ENCODE measurements at places on chromosomes 1 and 21. TPM values are rescaled to one million over a fixed set of nuclear protein-coding genes. Genes with fewer than 3 reads are reported as not detected.

GRCh38 chr1:31266547-31266946, 26.9 kb upstream of the NKAIN1 start:
- no peak for DNase-seq

DNA sequence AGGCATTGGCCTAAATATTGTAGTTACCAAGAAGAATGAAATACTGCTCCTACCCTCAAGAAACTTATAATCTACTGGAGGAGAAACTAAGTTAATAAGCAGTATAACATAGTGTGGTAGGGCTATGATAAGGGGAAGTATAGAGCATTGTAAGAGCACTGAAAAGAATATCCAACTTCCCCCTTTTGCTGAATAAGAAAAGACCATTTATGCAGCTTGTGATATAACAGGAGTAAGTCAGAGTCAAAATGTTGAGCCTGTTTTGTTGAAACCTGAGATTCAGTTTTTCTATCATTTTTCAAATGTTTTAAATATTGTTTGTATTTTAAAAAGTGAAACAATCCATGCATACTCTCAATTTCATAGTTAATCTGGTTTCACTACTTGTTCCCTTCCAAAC, 48.3 kb upstream of the FCRL4 start:
- DNase-seq: no peak

DNA sequence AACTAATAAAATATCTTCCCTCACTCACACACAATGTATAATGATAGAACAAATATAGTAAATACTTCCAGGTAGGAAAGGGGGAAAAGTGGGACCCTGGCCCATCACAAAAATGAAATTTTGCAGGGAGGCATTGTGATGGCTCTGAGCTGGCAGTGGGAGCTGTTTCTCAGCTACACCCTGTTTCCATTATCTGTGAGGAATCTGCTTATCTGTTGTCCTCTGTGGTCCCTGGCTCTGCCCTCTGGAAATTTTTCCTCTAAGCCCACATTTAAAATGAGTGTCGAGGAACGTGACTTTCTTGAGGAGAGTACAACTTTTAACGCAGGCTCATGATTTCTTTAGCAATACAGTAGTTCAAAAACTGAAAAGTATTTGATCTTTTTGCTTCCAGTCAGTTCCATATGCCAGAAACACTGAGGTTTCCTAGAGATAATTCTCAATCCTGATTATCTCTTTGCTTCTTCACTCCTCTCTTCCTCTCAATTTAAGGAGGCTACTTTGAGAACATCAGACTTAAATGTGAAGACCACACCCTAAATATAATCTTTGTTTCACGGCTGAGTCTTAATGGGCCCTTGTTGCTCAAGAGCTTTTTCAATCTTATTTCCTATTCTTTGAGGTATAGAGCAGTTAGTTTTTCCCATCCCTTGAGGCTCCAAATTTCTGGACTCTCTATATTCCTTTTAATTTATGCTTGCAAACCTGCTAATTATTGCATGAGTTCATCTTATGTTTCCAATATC, 5.0 kb upstream of the EEIG2 start:
- DNase-seq: no peak

GRCh38 chr1:229714306-229714705, 88.3 kb downstream of the URB2 start:
- DNase-seq: no peak

GRCh38 chr1:86356247-86356646, 39.9 kb downstream of the ODF2L start:
- DNase-seq: no peak

- DNase-seq: no peak
These were observed 104.8 kb upstream of the GRIK1 start for GRCh38 chr21:30044447-30045064.

- no peak for DNase-seq
These were observed 121.9 kb upstream of the IPO9 start for GRCh38 chr1:201707027-201707426.

- no peak for DNase-seq
These were observed 2.0 kb downstream of the PRKCZ start for GRCh38 chr1:2052054-2052679.

DNA sequence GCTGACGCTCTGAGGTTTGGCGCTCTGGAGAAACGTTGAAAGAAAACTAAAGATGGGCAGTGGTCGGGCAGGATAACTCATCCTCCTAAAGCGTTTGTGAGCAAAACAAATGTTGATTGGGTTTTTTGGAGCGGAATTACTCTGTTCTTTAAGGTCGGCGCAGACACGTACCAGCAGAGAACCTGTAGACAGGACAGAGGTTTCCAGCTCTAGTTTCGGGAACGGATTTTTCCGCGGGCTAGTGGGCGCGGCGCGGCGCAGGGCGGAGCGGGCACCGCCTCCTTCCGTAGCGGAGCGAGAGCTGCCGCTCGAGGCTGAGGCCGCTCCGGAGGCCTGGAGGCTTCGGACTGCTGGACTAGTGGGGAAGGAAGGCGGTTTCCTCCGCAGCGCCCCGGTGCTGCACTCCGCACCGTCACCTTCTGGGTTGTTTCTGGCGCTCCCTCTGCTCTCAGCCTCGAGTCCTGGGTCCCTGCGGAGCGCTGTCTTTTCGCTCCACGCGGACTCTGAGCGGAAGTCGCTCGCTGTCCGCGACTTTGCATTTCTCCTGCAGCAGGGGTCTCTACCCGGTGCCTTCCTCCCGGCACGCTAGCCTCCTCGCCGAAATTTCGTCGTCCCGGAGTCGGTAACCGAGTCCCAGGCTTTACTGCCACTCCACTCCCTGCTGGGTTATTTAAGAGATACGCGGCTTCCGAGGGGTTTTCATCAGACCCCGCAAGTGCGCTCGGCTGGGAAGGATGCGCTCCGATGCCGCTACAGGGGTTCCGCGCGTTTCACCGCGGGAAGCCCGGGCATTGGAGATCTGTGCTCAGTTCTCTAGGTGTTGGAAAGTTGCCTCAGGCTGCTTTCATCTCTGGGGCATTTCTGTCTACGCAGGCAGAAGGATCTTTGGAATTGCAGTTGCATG, 7.0 kb downstream of the FOXD2 start:
- DNase-seq: no peak

DNA sequence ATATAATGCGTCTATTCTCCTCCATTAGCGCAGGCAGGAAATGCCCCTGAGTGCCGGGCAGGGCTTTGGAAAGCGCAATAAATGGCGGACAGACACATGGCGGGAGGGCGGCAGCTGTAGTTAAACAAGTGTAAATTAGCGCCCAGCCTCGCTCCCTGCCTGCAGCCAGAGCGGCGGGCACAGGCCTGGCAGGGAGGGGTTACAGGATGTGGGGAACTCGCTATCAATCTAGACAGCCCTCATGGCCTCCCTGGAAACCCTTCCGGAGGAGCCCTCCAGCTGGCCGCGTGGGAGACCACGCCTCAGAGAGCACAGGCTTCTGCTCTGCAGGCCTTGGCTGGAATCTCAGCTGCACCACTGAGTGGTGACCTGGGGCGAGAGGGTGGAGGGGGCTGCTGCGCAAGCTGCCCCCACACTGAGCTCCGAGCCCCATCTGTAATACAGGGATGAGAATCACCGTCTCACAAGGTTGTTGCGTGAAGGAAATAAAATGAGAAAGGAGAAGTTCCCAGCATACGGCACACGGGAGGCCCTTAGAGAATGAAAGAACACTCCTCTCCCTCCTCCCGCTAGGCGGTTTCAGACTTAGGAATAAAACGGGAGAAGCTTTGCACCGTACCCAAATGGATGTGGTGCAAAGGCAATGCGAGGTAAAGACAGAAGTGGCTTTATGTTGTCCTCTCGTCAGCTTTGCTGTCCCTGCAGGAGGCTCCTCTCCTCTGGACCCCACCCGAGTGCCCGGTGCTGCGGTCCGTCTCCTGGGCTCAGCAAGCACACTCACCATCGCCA, 167.2 kb upstream of the POU3F1 start:
- no peak for DNase-seq

- no peak for DNase-seq
These were observed 43.2 kb upstream of the ZNF281 start for GRCh38 chr1:200452850-200453552.

GRCh38 chr1:30048905-30049304, 674.5 kb downstream of the MATN1 start:
- DNase-seq: no peak

DNA sequence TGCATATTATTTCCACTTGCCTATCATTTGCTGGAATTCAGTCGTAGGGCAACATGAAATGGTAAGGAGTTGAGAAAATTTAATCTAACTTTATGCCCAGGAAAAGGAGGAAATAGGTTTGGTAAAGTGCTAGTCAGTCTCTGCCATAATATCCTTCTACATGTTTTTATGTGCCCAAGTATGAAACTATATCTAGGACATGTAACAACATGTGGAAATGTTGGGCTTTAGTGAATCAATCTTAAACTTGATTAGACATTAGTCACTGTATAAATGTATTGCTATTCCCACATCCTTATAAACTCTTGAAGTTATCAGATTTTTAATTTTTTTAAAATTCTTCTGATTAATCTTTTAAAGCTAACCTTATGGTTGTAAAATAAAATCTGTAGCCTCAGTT, 204.7 kb upstream of the ZRANB2 start:
- no peak for DNase-seq

DNA sequence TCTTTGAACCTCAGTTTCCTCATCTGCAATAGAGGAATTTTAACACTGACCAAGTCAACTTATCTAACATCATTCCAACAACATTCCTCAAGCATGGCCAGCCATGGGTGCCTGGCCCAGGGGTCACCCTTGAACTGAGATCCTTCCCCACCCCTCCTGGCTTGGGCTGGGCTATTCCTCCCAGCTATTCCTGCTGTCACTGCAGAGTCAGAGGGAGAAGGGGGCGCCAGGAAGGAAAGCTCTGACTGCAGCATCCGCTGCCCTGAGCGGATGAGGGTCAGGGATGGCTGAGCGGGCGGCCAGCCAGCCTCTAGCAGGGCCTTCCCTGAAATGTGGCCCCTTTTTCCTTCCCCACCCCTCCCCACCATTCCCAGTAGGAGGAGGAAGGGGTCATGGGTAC, 3.1 kb downstream of the TINAGL1 start:
- DNase-seq: peak; percentile 40

DNA sequence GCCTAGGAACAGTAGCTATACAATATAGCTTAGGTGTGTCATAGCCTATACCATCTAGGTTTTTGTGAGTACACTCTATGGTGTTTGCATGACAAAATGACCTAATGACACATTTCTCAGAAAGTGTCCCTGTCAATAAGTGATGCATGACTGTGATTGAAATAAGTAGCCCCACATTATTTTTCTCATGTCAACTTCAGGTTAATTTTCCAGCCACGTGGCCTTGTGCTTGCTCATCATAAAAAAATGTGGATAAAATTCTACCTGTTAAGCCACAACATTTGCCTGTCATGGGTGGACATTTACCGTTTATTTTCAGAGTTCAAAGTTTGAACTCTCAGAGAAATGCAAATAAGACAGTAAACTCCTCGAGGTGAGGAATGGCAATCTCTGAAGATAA, 5.5 kb downstream of the DISC1 start:
- no peak for DNase-seq

GRCh38 chr1:197173571-197174507, 27.4 kb upstream of the ASPM start:
- no peak for DNase-seq

DNA sequence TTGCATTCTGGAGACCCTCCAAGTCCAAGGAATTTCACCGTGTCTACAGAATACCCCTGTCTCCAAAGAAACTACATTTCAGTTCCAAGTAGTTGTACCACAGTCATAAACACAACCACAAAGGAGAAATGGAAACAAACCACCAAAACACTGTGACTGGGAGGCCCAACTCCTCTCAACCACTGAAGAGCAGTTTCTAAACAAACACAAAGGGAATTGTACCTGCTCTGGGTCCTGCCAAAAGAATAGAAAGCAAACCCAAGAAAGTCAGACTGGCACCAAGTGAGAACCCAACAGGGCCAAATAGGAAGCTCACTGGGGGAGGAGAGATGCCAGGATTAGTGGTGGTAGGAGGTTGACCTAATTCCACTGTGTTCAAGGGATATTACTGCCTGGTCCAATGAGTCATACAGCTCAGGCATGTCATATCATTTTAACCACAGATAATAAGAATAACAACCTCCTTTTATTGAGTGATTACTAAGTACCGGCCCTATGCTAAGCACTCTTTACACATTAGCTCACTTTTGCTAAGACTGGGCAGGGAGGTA, 123.9 kb upstream of the PPP2R5A start:
- DNase-seq: no peak

GRCh38 chr1:230170622-230171021, 103.6 kb downstream of the GALNT2 start:
- DNase-seq: no peak

DNA sequence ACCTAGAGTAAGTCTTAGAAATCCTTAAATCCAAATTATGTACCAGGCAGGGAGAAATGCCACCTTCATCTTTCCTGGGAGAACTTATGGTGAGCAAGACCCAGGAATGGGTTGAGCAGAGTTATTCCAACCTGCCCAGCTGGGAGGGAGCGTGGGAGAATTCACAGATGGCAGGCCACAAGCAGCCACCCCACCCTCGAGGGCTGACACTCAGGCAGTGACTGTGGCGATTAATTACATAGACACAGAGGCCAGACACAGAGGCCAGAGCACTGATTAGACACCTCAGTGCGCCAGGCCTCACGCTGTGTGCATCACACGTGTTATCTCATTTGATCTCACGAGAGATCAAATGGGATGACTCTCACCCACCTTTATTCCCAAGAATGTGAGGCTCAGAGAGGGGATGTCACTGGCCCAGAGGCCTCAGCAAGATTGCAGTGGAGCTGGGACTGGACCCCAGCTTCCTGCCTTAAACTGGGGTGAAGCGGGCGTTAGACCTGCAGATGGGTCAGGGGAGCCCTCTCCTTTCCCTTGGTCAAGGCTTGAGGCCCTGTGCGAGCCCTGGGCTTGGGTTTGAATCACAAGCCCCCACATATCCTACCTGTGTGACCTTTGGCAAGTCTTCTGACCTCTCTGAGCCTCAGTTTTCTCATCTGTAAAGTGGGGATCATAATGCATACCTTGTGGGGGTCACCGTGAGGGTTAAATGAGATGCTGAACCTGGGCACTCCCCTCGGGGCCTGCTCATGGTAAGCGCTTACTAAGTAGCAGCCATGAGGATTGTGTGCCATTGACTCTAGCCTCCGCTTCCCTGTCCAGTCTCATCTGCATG, 28.8 kb upstream of the PADI4 start:
- DNase-seq: no peak

- no peak for DNase-seq
These were observed 186.1 kb downstream of the NTNG1 start for GRCh38 chr1:107326824-107327445.

The C1QTNF12 gene
- 2.5 TPM for total RNA-seq

The GBP7 gene
- total RNA-seq: not detected

The SNAPIN gene
- 33.2 TPM for total RNA-seq

The TRAF3IP3 gene
- total RNA-seq: 2.1 TPM

The SDF4 gene
- 40.8 TPM for total RNA-seq

The ITPKB gene
- total RNA-seq: 30.1 TPM

The UQCRHL gene
- total RNA-seq: 4.2 TPM

The ICOSLG gene
- 3.5 TPM for total RNA-seq

The RGS1 gene
- 13.0 TPM for total RNA-seq
